ENCODE measurements at places on chromosomes 3 and 15. TPM values are rescaled to one million over a fixed set of nuclear protein-coding genes. Genes with fewer than 3 reads are reported as not detected.
A peak's percentile ranks its signal among the peaks of the same experiment; 100 is the strongest.

GRCh38 chr15:81337713-81338157 lies 13.8 kb upstream of the STARD5 start:
- no peak overlapping the region for H3K27ac ChIP-seq
- DNase-seq, result no peak
- peaks cover 3% of the 10 kb centered on the region for H3K4me1 ChIP-seq

- H3K27ac ChIP-seq, result no peak overlapping the region
- no peaks in the 10 kb centered on the region for H3K27me3 ChIP-seq
- DNase-seq, result no peak
- no peak overlapping the region for H3K4me3 ChIP-seq
- no peaks in the 10 kb centered on the region for H3K36me3 ChIP-seq
Measured at GRCh38 chr3:89052386-89052785, 55.0 kb upstream of the EPHA3 start.

Gene LYZL4
- polyA plus RNA-seq, result not detected

Gene GOLGA6L10
- polyA plus RNA-seq, result 0.36 TPM

GRCh38 chr3:50146316-50146901 lies 8.7 kb upstream of the SEMA3F start:
- no peak overlapping the region for H3K27ac ChIP-seq
- H3K4me3 ChIP-seq, result no peak overlapping the region
- peaks cover 29% of the 10 kb centered on the region for H3K4me1 ChIP-seq
- no peak for DNase-seq
- no peaks in the 10 kb centered on the region for H3K27me3 ChIP-seq
- H3K36me3 ChIP-seq, result no peaks in the 10 kb centered on the region

Gene XCR1
- 0.01 TPM for polyA plus RNA-seq

Gene BCL2A1
- polyA plus RNA-seq, result not detected

DNA sequence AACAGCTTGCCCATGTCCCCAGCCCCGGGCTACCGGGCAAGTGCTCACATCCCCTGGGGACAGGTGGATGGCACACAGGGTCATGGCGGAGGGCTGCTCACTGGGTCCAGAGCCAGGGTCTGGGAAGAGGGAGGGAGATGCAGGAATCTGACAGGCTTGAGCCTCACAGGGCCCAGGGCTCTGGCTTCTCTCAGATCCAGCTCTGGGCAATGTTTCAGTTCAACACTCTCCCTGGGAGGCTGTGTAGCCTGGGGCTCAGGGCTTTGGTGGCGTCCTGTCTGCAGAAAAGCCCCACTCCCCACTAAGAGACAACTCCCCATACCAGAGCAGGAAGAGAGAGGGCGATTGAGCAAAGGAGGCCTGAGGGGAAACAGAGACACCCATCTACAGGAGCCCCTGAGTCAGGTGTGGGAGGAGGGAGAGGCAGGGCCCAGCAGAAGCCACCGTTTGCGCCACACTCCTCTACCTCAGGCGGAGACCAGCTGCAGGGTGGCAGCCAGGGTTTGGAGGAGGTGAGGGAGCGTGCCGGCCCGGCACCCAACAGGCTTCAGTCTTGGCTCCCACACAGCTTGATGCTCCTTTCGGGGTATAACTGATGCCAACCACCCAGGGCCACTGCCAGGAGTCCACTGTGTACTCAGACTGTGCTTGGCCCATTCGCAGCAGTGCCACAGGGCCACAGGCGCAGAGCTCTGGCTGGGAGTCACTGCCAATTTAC lies 16.8 kb upstream of the SRP14 start:
- H3K4me3 ChIP-seq, result no peak overlapping the region
- H3K36me3 ChIP-seq, result no peaks in the 10 kb centered on the region
- no peak overlapping the region for H3K27ac ChIP-seq
- peaks cover 24% of the 10 kb centered on the region for H3K4me1 ChIP-seq
- no peak for DNase-seq
- H3K27me3 ChIP-seq, result peaks cover under 1% of the 10 kb centered on the region

DNA sequence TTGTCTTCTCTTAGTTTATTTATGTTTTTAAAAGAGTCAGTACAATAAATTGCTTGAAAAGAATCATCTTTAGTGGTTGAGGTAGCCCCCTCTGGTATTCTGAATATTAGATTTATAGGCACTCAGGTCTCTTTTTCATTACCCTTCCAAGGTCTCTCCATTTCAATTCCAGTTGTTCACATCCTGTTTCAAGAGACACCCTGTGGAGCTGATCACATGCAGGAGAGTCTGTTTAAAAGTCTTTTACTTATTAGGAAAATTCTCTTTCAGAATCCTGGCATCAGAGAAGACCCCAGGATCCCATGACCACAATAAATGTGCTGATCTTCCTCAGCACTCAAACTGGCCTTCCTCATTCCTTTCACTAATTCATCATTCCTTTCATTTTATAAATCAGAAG lies 195.7 kb downstream of the ZIC4 start:
- no peaks in the 10 kb centered on the region for H3K36me3 ChIP-seq
- no peak overlapping the region for H3K27ac ChIP-seq
- H3K27me3 ChIP-seq, result no peaks in the 10 kb centered on the region
- no peak for DNase-seq

- H3K27ac ChIP-seq, result peak overlapping the region; percentile 98
- DNase-seq, result peak; percentile 76
- no peaks in the 10 kb centered on the region for H3K27me3 ChIP-seq
Measured at GRCh38 chr15:33278816-33279612, 31.8 kb upstream of the RYR3 start.

DNA sequence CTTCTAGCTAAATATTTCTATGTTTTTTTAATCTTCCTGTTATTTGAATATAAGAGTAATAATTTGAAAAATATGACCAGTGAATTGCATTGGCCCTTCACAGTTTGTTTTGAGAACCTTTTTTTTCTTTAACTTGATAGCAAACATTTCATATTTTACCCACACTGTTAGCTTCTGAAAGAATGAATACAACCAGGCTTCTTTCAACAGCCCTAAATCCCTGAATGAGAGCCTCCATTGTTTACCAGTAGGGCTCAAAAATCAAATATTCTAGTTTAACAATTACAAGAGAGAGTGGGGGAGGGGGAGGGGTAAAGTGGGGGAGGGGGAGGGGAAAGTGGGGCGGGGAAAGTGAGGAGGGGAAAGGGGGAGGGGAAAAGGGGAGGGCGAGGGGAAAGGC lies 14.5 kb upstream of the TOP2B start:
- H3K4me1 ChIP-seq, result no peaks in the 10 kb centered on the region
- H3K4me3 ChIP-seq, result no peak overlapping the region
- DNase-seq, result no peak
- no peak overlapping the region for H3K27ac ChIP-seq
- no peaks in the 10 kb centered on the region for H3K36me3 ChIP-seq
- H3K27me3 ChIP-seq, result no peaks in the 10 kb centered on the region

Gene DPPA2
- polyA plus RNA-seq, result not detected

Gene MYL3
- polyA plus RNA-seq, result not detected

Gene ATP13A3
- polyA plus RNA-seq, result 55.9 TPM
